ENCODE measurements at places on chromosomes 5 and 9.

- DNase-seq, result no peak
Measured at GRCh38 chr5:73388306-73388684, 60.3 kb downstream of the FOXD1 start.

DNA sequence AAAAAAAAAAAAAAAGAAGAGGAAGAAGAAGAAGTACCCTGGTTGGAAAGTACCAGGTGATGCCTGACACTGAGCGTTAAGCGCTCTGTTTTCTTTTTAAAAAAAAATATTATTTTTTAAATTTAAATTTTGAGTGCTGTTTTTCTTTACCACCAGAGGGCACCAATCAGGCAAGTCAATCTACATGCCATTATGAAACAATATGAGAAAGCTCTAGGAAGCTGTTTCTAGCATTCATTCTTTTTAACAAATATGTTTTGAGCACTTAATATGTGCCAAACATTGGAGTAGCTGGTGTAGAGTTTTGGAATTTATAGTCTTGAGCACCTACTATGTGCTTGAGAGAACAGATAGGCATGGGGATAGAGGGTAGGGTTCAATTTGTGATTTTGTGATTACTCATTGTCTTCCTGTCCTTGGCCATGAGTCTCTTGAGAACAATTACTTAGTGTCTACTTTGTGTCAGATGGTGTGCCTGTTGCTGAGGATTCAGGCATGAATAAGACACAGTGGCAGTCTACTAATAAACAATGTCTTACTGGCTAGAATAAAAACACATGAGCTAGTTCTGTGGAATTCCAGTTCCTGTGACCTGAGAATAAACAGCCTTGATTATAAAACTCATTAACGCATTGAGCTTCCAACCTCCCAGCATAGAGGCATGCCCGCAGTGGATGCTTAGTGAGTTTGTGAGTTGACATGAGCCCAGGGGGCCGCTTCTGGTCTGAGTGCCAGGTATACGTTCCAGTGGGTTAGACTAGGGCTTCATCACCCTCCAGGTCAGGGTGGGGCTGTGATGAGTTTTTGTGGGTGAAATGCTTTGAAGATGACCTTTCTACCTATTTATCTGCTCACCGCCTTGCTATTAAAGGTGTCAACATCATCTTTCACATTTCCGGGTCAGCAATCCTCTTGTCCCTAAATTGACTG is 3.0 kb upstream of the UBE2R2 start:
- peak; percentile 60 for DNase-seq

- no peak for DNase-seq
Measured at GRCh38 chr9:99044827-99045226, 60.1 kb upstream of the TGFBR1 start.

DNA sequence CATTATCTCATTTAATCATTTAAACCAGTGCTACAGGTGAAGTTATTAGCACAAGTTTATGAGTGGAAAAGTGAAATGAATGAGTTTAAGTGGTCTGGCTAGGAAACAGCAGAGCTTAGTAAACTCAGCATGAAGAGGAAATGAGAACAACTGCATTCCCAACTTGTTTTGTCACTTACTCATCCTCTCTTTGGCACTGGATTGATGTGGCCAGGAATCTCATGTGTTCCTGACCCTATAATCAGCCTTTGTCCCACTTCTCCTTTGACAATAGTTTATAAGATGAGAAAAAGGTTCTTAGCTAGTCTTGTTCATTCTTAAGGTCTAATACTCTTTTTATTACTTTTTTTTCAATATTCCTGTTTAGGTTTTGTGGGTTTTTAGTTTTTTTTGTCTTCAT is 559.2 kb upstream of the TLE4 start:
- DNase-seq, result no peak

GRCh38 chr5:119355685-119356611 is at the start of gene TNFAIP8:
Gene TNFAIP8, plus strand, starts transcription at chr5:119356019. Its CDS starts 72 bp downstream, at chr5:119356091.
- peak; percentile 41 for DNase-seq

DNA sequence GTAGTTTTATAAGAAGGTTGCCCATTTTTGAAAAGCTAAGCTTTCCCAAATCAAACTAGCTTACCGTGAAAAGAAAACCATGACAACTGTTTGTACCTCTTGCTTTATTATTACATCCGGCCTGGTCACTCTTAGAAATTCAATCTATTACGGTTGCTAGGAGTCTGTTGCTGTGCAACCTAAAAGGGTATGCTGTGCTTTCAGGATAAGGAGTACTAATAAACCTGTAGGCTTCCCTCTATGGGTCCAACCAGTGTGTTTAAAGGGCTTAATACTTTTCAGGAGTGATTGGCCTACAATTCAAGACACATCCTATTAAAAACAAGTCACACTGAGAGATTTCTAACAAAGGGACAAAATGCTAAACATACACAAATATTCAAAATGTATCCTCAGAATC is 27.1 kb downstream of the RFX3 start:
- DNase-seq, result no peak

DNA sequence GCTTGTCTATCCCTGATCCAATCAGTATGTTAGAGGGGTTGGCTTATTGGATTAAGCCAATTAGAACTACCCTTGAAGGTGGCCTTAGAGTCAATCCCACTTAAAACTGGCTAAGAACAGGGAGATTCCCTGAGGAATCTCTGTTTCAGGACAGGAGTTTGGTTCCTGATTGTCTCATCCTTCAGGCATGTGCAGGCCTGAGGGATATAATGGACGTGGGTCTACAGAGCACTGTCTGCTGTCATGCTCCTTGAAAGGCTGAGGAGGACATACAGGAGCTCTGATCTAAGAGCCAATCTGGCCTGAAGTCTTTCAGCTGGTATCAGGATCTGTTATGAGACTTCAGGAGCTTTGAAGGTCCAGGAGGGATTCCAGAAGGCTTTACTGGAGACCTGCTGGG is 36.2 kb upstream of the PRXL2C start:
- no peak for DNase-seq

- no peak for DNase-seq
Measured at GRCh38 chr5:34524123-34524522, 132.0 kb upstream of the RAI14 start.

GRCh38 chr5:14355391-14355790 is 212.2 kb downstream of the TRIO start:
- DNase-seq, result no peak

DNA sequence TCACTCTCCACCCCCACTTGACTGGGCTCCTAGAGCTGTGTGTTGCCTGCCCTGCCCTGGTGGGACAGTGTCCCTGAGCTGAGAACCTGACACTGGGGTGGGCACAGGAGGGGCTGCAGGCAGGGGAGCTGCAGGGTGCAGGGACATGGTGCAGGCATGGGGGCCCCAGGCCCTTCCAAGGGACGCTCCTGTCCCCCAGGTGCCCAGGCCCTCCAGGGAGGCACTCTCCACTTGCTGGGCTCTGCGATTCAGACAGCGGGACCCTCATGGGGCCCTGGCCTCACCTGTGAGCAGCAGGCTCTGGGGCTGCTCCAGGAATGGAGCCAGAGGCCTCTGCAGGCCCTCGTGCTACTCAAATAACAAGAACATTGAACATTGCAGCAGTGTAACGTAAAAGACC is 89.4 kb downstream of the BARX1 start:
- DNase-seq, result no peak

DNA sequence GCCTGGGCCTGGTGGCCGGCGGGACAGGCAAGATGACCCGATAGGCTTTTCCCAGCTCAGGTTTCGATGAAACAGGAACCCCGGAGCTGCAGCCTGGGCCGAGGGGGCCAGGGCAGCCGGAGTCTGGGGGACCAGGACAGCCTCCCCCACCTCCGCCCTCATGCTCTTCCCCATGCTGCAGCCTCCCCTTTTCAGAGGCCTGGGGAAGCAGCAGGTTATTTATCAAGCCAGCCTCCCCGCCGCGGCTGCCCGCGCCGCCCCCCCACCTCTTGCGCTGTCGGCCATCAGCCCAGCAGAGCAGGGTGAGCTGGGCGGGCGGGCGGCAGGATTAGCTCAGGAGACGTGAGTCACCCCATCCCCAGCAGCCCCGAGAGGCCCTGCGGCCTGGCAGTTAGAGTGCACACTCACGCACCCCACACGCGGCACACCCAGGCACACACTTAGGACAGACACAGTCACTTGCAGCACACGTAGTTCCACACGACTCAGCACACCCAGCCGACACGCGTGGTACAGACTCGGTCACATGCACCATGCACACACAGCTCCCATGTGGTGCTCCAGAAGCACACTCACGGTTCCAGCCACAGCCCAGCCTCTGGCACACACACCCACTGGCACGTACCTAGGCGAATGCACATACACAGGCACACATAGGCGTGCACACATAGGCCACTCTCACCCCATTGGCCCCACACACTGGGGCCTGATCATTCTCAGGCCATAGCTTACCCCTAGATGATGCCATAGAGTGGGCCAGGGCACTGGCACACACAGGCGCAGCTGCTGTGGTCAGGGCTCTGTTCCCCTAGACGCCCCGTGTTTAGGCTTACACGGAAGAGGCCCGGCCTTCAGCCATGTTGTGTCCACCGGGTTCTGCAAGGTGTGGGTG is 13.0 kb downstream of the CXXC5 start:
- DNase-seq, result no peak

DNA sequence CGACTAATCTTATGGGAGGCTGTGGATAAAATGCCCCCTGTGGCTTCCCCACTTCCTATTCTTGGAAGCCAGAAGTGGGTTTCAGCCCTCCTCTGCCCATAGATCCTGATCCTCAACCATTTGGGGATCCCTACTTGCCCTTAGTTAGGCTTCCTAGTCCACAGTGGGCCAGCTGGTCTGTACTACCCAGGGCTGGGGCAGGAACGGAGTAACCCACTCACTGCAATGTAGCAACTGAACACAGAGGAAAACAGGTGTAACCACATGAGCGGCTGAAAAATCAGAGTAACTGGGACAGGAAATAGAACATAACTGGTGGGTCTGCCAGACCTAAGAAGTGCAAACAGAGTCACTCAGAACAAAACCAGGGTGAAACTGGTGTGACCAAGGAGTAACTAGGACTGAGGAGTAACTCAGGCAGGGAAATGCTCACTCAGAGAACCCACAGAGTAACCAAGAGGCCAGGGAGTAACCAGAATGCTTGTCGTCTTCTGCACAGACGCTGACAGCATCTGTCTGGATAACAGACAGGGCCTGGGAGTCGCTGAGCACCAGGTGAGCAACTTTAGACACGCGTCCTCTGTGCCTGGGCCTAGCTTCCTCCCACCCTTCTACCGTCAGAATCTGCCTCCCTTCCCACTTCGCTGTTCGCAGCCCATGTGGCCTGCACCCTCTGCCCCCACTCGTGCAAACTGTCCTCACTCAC is 1.0 kb downstream of the AQP3 start:
- no peak for DNase-seq

DNA sequence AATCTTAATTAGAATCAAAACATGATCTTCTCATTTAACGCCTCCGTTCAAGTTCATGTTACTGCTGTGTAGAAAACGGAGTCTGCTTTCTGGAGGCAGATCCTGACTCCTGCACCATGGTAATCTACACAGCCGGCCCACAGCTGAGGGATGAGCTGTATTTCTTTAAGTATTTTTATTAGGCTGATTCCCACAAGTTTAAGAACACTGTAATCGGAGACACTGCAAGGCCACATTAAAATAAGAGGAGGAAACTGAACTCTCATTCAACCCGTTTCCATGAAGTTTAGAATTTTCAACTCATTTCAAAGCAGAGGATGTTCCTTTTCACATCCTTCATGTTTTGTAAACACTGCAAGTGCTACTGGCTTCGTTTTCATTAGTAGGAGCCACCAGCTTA is 372.2 kb downstream of the NFIB start:
- DNase-seq, result no peak

- DNase-seq, result no peak
Measured at GRCh38 chr5:65121880-65122436, 353.2 kb downstream of the CWC27 start.

- DNase-seq, result peak; percentile 61
Measured at GRCh38 chr5:158074992-158075769, 216.2 kb upstream of the CLINT1 start.

GRCh38 chr5:170114271-170114670 is 8.6 kb downstream of the FOXI1 start:
- no peak for DNase-seq

DNA sequence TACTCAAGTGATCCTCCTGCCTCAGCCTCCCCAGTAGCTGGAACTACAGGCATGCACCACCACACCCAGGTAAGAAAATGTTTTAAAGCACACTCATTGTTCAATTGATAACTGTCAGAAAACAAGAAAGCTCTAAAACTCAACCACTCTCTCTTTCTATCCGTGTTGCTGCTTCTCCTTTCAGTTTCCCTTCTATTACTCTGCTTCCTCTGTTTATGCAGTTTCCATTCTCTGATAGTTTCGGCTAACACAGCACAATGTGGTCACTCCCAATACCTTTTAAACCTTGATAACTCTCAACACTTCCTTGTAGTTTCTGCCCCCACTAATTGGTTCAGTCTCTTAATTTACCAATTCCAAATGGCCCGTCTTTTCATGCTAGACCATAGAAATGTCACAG is 59.2 kb upstream of the NR4A3 start:
- DNase-seq, result no peak

GRCh38 chr9:26945591-26945990 is 1.5 kb downstream of the PLAA start:
- no peak for DNase-seq

DNA sequence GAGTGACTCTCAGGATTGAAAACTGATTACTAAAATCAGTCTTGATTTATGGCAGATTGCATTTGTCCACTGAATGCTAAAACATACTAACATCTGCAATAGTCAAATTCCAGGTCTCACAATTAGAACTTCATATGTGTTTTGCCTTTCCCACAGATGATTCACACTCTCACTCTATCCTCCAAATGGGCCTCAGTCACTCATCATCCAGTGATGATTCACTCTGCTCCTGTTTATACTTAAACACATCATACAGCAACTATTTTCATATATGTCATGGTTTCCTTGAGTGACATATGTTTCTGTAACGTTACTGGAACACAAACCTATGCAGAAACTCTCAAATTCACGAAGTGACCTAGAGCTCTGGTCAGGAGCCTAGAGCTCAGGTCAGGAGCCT is 512.9 kb downstream of the HINT1 start:
- no peak for DNase-seq

- no peak for DNase-seq
Measured at GRCh38 chr5:40831346-40832210, 3.4 kb downstream of the RPL37 start.

GRCh38 chr9:115680231-115680630 is 473.4 kb upstream of the PAPPA start:
- no peak for DNase-seq

DNA sequence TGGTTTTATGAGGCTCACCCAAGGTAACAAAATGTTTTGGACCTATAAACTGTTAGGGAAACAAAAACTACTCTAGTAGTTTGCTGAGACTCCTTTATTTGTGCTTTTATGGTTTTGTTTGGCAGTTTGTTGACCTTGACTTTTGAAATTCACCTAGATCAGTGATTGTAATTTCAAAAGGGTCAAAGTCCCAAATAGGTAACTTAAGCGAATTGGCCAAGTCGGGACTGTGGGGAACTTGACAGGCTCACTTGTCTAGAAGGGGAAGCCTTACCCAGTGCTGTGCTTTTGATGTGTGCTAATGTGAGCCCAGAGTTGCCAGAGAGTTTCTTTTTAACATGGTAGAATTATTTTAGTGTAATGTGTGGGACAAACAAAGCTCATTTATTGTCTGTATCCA is 87.2 kb upstream of the SGCD start:
- no peak for DNase-seq

Measured in memory B cell (primary cell).